ENCODE measurements at places on chromosomes 4 and X.

DNA sequence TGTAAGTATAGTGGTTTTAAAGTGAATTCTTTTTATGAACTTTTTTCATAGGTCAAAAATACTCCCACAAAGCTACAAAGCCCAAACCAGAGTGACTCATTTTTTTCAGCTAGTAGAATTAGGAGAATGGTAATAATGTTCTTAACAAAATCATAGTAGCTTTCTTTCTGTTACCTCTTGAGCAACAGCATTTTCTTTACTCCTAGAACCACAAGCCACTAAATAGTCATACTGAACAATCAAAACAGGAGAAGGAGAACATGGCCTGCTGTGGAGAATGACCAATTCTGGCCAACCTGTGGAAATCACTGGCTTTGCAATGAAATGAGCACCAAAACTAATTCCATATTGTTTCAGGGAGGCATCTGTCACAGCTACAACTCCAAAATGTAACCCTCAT, 112.9 kb downstream of the AMMECR1 start:
- DNase-seq = no peak

- no peak for DNase-seq
Observed at GRCh38 chr4:74297539-74297938, 10.7 kb upstream of the EPGN start.

DNA sequence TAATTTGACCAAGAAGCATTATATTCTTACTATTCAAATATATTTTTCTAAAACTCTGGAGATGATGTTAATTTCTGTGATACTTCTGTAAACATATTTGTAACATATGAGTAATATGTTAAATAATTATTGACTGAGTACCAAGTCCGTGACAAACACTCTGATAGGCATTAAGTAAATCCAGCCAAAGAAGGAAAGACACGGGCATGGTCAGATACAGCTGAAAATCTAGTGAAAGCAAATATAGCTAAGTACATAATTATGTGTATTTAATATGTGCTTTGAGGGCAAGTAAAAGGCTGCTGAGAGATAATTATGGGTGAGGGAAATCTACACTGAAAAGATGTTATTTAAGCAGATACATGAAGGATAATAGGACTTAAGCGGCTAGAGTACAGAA, 1263.6 kb upstream of the ADGRL3 start:
- DNase-seq = no peak

DNA sequence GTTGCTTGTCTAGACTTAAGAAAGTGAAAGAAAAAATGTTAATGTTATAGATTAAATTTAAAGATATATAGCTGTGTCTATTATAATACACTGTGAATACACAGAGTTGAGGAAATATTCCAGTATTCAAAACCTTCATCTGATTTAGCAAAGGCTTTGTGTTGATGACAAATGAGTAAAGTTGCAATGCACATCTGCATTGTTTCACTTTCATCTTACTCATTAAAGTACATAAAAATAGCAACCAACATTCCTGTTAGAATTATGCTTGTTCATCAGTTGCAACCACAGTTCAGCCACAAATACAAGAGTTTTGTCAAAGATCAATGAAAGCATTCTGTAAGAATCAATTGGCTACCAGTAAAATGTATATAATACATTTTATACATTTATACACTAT, 346.4 kb upstream of the SLC7A11 start:
- no peak for DNase-seq

DNA sequence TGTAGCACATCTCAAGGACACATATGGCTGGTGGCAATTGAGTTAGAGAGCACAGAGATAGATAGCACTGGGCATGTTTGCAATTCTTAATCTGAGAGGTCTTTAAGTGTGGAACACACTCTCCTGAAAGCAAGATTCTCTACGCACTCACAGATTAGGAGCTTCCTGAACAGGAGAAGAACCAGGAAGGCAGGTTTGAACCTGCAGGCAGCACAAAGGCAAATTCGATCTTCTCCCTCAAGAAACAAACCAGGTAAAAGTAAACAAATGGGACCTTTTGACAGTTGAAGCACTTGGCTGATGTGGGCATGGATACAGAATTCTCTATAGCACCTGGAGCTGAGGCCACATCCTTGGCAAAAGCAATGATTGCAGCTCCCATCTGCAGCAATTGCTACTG, 24.3 kb downstream of the HS3ST1 start:
- DNase-seq = no peak

DNA sequence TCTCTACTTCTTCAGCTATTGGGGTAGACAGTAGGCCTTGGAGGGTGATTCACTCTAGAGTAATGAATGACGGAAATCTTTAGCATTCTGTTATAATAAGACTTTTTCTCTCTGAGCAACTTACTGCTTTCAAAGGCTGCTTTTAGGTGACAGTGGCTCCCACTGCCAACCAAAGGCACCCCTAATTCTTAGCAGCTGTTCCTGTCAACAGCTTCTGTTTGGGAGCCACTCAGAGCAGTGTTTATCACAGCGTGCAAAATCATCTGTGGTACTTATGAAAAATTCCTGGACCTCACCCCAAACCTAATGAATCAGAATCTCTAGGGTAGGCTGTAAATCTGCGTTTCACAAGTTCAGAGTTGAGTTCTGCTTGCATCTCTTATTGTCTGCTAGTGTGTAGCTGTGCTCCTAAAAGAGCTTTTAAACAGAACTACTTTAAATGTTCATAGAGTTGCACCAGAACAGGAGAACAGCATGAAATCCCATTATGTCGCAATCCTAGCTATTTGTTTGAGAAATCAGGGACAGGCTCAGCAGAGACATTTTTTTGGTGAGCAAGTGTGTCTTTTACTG, 52.8 kb upstream of the POU4F2 start:
- DNase-seq = no peak

DNA sequence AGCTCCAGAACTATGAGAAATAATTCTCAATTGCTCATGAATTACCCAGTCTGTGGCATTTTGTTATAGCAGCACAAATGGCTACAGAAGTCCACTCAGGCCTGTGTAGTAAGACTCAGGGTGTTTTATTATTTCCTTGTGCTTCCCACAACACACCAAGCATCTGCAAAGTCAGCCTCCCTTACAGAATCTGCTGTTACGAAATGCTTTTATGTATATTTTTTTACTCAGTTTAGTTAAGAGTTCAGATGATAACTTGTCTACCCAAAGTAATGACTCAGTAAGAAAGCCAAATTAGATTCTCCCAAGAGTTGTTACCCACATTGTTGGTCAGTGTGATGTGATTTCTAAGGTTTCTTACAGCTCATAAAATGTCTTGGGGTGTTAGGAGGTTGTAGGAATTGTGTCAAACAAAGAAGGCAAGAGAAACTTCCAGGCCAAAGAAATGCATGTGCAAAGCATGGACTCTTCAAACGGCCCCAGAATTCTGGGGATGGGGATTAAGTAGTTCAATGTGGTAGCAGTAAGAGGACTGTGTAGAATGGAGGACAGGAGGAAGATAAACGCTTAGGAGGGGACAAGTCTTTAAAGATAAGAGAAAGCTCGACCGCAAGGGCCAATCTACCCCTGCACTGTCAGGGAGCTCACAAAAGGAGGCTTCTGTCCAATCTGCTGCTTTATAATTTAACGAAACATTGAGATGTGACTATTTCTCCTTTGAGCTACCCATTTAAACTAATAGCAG, 35.4 kb upstream of the TMEM184C start:
- no peak for DNase-seq

- no peak for DNase-seq
Observed at GRCh38 chr4:15836362-15836761, 58.2 kb downstream of the CD38 start.

- DNase-seq = no peak
Observed at GRCh38 chr4:48079972-48080391, 54.1 kb downstream of the TXK start.

DNA sequence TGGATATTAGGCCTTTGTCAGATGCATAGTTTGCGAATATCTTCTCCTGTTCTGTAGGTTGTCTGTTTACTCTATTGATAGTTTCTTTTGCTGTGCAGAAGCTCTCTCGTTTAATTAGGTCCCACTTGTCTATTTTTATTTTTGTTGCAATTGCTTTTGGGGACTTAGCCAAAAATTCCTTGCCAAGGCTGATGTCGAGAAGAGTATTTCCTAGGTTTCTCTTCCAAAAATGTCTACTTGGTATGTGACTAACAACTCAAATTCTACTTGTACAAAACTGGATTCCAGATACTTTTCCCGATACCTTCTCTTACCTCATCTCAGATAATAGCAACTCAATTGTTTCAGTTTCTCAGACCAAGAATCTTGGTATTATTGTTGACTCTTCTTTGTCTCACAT, 142.4 kb upstream of the GLRA2 start:
- DNase-seq = no peak

- DNase-seq = no peak
Observed at GRCh38 chr4:518569-519083, 19.6 kb downstream of the PIGG start.

- DNase-seq = no peak
Observed at GRCh38 chrX:17474892-17475291, 99.9 kb downstream of the NHS start.

DNA sequence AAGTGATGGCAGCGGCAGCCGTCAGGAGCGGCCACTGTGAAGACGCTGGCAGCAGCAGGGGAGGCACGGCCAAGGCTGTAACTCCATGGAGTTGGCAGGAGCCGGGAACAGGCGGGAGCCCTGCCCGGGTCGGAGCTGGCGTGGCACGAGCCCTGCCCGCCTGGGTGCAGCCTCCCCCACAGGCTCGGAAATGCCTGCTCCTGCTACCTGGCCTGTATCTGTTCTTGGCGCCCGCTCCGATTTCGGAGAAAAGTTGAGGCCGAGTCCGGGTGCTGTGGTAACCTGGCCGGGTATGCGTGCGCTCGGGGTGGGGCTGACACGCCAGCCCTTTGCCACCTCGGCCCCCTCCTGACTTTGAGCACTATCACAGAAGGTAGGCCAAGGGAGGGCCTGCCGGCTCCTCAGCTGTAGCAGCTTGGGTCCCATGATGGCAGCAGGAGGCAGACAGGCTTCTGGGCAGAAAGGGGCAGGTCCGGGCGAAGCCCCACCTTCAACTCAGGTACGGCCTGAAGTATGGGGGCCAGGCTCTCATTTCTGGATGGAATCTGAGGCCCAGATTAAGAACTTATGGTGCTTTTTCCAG, 51.2 kb upstream of the SHISA3 start:
- DNase-seq = no peak

DNA sequence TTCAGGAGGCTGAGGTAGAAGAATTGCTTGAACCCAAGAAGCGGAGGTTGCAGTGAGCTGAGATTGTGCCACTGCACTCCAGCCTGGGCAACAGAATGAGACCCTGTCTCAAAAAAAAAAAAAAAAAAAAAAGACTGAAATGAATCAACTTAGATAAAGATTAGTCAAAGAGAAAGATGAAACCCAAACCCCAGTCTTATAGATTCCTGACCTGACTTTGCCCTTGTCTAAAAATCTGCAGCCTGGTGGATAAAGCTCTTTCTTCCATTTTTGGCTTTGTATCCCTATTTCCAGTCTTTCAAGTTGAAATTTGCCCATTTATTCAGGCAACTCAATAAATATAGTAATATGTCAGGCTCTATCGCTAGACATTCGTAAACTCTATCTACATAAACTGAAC, 39.3 kb upstream of the SPINK2 start:
- DNase-seq = no peak

- DNase-seq = no peak
Observed at GRCh38 chrX:15301924-15302323, 13.5 kb downstream of the ASB11 start.
